H1 (cell line): ENCODE measurements at places on chromosomes 11 and 22.

GRCh38 chr11:95104856-95105255 lies 15.2 kb downstream of the ENDOD1 start:
- DNase-seq, result no peak

GRCh38 chr11:61082062-61082870 lies 20.0 kb upstream of the CD5 start:
- no peak for DNase-seq

- DNase-seq, result no peak
Measured at GRCh38 chr22:50396751-50397370, 53.7 kb downstream of the PPP6R2 start.

GRCh38 chr11:16584569-16584968 lies 153.9 kb upstream of the C11orf58 start:
- no peak for DNase-seq

- peak; percentile 89 for DNase-seq
Measured at GRCh38 chr11:44286268-44286880, 23.6 kb downstream of the ALX4 start.

- DNase-seq, result no peak
Measured at GRCh38 chr11:28539239-28540030, 431.2 kb downstream of the METTL15 start.

- no peak for DNase-seq
Measured at GRCh38 chr22:33920197-33920540, at the start of gene LARGE1. TSS of gene LARGE1 (minus strand) at chr22:33920476.

DNA sequence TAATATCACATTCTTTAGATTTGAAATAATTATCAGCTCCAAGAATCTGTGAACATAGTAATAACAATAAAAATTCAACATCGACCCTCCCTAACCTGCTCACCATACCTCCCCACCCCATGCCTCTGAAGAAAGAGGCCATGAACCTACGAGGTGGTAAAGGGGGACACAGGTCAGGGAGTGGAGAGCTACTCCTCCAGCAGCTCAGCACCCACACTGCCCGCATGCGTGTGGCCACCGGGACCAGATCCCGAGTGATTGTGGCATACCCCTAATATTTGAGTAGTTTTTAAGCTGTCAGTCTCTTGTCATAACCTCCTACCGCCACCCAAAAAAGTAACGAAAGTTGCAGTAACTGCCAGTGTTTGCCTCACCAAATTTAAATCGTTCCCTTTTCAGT lies 16.8 kb upstream of the ADSL start:
- no peak for DNase-seq

DNA sequence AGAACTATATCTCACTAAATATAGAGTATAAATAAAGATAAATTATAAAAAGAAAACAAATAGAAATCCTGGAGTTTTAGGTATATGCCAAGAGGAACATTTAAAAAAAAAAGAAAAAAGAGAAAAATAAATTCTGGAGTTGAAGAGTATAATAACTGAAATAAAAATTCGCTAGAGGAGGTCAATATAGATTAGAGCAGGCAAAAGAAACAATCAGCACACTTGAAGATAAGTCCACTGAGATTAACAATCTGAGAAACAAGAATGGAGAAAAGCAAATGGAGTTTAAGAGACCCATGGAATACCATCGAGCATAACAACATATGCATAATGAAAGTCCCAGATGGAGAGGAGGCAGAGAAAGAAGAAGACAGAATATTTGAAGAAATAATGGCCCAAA lies 14.3 kb upstream of the BEST1 start:
- DNase-seq, result no peak

- no peak for DNase-seq
Measured at GRCh38 chr22:34604312-34604711, 461.6 kb upstream of the ISX start.

- DNase-seq, result peak; percentile 67
Measured at GRCh38 chr22:21652547-21653545, 10.7 kb downstream of the SDF2L1 start.

DNA sequence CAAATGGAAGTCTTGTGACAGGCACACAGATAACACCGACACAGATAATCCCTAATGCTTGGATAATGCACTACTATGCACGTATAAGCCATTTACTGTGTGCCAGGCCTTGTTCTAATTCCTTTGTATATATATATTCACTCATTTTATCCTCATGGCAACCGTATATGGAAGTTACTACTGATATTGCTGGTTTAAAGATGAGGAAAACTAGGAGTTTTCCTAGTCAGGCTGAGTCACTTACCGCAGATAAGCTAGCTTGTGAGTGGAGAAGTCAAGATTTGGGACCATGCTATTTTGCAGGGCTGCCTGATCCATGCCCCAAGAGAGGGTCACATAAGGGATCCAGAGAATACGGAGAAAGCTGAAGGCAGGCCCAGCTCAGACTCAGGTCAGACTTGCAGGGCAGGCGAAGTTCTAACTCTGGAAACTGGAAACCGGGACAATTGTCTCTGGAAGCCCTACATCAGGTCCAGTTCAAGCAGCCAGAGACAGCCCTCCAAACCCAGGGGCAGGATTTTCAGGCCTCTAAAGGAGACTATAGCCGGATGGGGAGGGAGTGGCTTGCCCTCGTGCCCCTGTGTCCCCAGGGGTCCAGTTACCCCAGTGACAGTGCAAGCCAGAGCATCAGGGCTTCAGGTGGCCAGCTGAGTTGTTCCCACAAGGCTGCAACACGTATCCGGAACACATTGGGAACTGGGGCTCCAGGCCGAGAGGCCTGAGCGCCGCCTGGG lies 534.8 kb downstream of the INSC start:
- DNase-seq, result no peak

DNA sequence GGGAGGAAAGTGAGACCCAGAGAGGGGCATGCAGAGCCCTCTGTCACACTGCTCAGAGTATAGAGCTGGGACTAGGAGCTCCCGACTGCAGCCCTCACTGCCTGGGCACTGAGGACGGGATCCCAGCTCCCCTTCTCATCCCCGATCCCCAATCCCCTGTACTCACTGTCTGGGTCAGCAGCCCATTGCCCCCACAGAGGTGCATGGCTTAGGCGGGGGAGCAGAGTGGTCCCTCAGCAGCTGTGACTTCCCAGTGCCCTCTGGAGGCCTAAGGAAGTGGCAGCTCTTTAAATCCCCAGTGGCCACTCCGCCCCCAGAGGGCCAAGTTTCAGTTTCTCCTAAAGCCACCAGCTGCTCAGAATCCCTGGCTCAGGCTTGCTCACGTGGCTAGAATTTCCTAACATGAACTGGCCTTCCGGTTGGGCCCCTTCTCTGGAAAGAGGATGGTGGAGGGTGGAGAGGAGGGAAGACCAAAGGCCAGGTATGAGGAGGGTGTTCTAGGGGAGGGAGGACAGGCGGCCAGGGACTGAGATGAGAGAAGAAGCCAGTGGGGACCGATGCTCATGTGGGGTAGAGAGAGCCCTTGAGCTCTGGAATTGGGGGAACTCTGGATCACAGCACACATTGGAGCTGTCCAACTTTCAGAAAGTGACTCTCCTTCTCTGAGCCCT lies at the start of gene BATF2:
BATF2 (minus strand) TSS at position 262 of the 671 bp plus-strand sequence; CDS start at position 205, 57 bp downstream.
- peak; percentile 49 for DNase-seq

- DNase-seq, result no peak
Measured at GRCh38 chr11:128415539-128415938, 171.8 kb downstream of the ETS1 start.

DNA sequence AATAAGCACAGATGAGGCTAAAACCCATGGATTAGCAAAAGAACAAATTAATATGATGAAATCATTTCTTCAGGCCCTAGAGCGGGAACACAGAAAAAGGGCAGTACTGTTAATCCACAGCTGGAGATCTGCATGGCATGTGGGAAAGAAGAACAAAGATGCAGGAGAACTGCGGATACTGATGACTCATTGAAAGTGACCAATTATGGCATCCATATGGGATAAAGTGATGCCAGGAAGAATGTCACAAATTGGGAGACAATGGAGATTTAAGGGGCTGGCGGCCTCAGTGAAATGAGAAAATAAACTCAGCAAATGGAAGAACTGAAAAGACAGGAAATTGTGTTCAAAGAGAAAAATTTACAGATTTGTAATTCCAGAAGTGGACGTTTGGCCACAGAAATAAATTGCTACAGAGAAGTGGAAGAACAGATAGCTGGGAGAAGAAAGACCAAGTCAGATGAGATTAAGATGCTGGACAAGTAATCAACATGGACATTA lies 39.4 kb downstream of the SIK3 start:
- no peak for DNase-seq

GRCh38 chr11:114386545-114386944 lies 13.8 kb downstream of the C11orf71 start:
- DNase-seq, result no peak

DNA sequence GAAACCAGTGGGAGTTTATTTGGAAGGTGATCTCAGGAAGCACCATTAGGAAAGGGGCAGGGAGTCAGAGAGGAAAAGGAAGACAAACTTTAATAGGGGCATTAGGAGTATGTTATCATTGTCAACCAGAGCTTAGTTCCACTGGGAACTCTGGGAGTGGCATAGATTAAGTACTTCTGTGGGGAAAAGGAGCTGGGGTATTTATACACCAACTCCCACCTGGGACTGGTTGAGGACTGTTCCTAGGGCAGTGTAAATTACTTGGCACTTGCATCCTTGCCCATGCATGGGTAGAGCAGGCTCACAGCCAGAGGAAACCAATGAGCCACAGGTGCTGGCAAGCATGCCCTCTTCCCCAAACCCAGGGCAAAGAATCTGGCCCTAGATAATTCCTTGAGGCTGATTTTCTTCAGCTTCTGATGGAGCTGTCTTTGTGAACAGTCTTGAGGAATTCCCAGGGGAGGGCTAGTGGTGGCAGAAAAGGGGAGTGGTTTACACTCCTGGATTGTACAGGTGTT lies 541.2 kb downstream of the MIAT start:
- DNase-seq, result no peak

GRCh38 chr11:113470233-113470632 lies 5.0 kb downstream of the DRD2 start:
- no peak for DNase-seq

GRCh38 chr11:70760416-70761020 lies 362.2 kb downstream of the CTTN start:
- no peak for DNase-seq

- no peak for DNase-seq
Measured at GRCh38 chr22:47381240-47381639, 618.8 kb downstream of the TBC1D22A start.

DNA sequence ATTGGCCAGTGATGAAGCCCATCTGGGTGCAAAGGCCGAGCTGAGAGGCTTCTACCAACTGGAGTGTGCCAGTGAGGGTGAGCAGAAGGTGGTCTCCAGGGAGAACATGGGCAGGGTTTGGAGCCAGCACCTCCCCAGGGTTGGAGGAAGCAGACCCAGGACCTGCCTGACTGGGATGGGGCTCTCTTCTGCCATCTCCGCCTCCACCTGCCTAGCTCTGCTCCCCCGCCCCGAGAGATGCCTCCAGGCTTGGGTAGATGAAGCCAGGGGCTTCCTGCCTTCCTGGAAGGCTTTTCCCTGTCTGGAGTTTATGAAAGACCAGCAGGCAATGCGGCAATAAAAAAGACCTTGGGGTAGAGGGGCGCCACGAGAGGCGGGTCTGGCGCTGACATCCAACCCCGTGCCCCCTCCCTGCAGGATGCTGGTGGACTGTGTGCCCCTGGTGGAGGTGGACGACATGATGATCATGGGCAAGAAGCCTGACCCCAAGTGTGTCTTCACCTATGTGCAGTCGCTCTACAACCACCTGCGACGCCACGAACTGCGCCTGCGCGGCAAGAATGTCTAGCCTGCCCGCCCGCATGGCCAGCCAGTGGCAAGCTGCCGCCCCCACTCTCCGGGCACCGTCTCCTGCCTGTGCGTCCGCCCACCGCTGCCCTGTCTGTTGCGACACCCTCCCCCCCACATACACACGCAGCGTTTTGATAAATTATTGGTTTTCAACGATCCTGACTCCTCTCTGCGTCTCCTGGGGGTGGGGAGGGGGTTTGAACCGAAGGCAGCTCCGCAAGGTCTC lies 3.3 kb downstream of the SELENOM start:
- peak; percentile 49 for DNase-seq

- no peak for DNase-seq
Measured at GRCh38 chr11:8259306-8259959, 4.2 kb downstream of the LMO1 start.

DNA sequence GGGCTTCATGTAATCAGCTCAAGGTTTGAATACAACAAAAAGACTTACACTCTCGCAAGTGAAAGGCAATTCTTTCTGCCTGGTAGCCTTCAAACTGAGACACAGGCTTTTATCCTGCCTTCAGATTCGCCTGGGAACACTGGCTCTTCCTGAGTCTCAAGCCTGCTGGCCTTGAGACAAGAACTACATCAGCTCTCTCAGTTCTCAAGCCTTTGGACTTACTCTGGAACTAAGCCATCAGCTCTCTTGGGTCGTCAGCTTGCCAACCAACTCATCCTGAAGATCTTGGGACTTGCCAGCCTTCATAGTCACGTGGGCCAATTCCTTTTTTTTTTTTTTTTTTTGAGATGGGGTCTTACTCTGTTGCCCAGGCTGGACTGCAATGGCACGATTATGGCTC lies 35.7 kb upstream of the LRRC10B start:
- DNase-seq, result no peak

DNA sequence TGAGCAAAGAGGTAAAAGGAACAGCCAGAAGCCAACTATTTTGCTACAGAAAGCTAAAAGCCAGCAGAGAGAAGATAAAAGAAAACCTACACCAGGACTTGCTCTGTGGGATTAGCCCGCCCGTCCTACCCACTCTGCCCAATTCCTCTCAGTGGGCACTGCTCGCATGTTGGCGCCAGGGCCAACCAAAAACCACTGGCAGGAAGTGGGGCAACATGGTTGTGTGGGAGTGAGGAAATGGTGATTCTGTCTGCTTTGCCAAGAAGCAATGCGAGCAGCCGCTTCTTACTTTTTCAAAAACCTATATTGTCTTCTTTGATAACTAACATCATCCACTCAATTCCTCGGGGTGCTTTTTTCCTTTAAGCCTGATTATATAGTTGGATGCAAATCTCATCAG lies 14.2 kb upstream of the APOA1 start:
- DNase-seq, result no peak

GRCh38 chr11:11082646-11083045 lies 224.8 kb upstream of the ZBED5 start:
- no peak for DNase-seq

GRCh38 chr11:898143-898511 lies 12.5 kb downstream of the CHID1 start:
- no peak for DNase-seq

DNA sequence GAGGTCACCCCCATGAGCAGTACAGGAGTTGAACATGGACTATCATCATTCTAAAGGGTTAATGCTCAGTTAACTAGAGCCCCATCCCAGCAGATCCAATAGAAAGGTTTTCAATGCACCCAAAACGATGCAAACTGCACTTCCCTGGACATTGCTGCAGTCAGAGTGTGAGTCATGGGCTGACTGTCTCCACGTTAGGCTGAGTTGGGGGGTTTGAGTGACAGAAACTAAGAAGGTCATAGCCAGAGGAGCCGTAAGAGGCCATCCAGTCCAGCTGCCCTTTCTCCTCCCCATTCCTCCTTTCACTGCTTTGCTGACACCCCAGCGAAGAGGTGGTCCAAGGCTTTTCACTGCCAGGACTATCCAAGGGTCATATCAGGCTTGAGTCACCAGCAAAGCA lies 10.5 kb upstream of the OR2AT4 start:
- no peak for DNase-seq

GRCh38 chr11:115349335-115350017 lies 154.7 kb downstream of the CADM1 start:
- DNase-seq, result no peak
